ENCODE measurements at places on chromosomes 5 and 9.

DNA sequence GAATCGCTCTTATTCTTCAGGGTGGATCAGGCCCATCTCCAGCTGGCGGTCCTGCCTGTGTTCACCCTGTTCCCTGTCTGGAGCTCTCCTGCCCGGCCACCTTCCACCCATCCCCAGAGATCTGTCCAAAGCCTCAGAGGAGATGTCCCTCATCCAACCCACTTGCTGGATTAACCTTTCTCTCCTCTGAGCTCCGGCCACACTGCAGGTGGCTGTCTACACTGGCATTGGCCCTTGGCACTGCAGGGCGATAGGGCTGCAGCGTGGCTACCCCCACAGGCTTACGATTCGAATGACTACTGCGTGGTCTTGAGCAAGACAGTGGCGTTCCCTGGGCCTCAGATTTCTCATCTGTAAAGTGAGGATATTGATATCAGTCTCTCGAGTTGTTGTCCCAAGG, 63.8 kb upstream of the BARHL1 start:
- no peak for DNase-seq

DNA sequence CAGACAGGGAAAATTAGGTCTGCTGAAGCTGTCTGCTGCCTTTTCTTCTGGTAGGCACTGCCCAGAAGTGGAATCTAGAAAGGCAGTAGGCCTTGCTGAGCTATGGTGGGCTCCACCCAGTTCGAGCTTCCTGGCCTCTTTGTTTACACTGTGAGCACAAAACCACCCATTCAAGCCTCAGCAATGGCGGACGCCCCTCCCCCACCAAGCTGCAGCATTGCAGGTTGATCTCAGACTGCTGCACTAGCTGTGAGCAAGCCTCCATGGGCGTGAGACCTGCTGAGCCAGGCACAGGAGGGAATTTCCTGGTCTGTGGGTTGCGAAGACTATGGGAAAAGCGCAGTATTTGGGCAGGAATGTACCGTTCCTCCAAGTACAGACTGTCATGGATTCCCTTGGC, 18.5 kb downstream of the AGTPBP1 start:
- DNase-seq: peak; percentile 35

DNA sequence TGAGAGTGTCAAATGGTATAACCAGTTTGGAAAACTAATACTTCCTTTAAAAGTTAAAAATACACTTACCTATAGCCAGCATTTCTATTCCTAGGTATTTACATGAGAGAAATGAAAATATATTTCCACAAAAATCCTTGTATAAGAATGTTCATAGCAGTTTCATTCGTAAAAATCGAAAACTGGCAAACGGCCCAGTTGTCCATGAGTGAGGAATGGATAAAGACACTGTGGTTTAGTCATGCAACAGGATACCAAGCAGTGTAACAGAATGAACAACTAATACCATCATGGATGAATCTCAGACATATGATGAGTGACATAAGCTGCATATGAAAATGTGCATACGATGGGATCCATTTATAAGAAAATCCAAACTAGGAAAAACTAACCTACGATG, 136.7 kb downstream of the MACROH2A1 start:
- DNase-seq: no peak

DNA sequence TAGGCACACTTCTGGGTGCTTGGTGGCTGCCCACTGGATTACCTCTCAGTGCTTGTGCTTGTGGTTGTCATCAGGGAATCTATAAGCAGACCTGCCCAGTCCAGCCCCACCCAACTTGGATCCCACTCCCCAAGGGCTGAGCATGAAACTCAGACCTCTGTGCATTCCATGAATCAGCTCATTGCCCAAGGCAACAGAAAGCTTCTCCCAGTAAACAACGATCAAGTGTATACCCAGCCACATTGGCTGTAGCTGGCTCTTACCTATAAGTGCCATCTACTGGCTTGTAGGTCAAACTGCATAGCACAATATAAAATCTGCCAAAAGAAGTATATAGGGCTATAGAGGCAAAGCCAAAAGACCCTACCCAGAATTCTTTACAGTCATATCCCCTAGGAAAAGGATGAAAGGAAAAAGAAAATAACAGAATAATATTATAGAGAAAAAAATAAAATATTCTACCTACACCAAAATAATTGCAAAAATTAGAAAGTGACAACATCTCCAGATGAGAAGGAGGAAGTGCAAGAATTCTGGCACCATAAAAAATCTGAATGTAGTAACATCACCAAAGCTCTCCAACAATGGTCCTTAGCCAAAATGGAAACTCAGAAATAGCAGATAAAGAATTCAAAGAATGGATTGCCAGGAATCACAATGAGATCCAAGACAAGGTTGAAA, 321.0 kb upstream of the TRPC7 start:
- no peak for DNase-seq

Measured in stimulated activated CD4-positive, alpha-beta T cell treated with anti-CD3 and anti-CD28 coated beads, Interleukin-15, amount 100 ng/mL, for 1 hour (primary cell).